ENCODE measurements at places on chromosomes 2 and 18.

GRCh38 chr2:6880200-6880733 lies 2.7 kb downstream of the RSAD2 start:
- no peaks in the 10 kb centered on the region for H3K27me3 ChIP-seq
- no peak overlapping the region for H3K4me3 ChIP-seq
- no peak for DNase-seq
- no peaks in the 10 kb centered on the region for H3K36me3 ChIP-seq
- H3K27ac ChIP-seq: no peak overlapping the region
- peaks cover 8% of the 10 kb centered on the region for H3K4me1 ChIP-seq

DNA sequence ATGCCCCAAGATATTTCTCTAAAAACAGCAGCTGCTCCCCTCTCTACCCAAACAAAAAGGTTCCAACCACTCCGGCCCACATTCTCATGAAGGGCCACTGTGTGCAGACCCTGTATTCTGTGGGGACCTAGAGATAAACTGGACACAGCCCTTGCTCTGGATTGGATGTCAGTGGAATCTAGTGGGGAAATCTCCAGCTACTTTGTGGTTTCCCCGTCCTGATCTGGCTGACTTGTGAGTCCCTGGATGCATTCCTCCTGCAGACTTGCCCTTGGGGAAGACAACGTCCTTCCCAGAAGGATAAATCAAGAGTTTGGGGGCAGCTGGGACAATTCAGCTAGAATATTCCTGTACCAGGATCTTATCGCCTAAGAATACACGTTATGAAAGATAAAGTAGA lies 151.1 kb downstream of the FSHR start:
- H3K4me1 ChIP-seq: no peaks in the 10 kb centered on the region
- no peak overlapping the region for H3K4me3 ChIP-seq
- DNase-seq: no peak
- no peaks in the 10 kb centered on the region for H3K27me3 ChIP-seq
- no peak overlapping the region for H3K27ac ChIP-seq

GRCh38 chr2:1514391-1515072 lies 101.3 kb downstream of the TPO start:
- H3K27ac ChIP-seq: no peak overlapping the region
- H3K36me3 ChIP-seq: no peaks in the 10 kb centered on the region
- H3K4me3 ChIP-seq: no peak overlapping the region
- H3K4me1 ChIP-seq: no peaks in the 10 kb centered on the region
- no peaks in the 10 kb centered on the region for H3K27me3 ChIP-seq
- no peak for DNase-seq

DNA sequence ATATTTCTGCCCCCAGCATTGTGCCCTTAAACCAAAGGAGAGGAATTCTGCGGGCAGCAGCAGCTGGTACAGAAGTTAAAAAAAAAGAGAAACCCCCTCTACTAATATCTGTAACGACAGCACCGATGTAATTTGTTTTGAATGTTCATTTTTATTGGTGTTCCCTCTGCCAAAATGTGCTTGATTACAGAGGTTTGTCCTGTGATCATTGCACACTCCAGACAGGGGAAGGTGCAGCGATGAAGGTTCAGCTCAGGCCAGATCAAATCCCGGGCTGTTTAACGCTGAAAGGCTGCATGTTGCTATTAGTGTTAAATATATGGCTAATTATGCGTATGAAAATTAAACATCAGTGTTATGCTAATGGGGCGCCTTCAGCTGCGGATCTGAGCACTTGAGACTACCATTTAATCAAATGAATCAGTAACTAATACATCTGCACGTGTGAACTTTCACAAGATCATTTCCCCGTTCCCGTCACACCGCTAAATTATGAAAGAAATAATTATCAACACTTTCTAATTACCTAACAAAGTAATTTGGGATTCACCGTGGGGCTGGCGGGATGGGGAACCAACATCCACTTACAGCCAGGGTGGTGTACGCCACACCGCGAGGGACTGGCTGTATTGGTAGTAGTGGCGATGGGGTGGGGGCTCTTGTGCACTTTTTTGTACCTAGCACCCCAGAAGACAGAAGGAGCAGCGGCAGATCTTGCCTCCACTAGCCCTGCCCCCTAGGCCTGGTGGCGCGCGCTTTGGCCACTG lies 1.5 kb upstream of the DLX1 start:
- no peak overlapping the region for H3K4me3 ChIP-seq
- no peaks in the 10 kb centered on the region for H3K36me3 ChIP-seq
- H3K4me1 ChIP-seq: peaks cover 41% of the 10 kb centered on the region
- peak; percentile 69 for DNase-seq
- no peak overlapping the region for H3K27ac ChIP-seq

DNA sequence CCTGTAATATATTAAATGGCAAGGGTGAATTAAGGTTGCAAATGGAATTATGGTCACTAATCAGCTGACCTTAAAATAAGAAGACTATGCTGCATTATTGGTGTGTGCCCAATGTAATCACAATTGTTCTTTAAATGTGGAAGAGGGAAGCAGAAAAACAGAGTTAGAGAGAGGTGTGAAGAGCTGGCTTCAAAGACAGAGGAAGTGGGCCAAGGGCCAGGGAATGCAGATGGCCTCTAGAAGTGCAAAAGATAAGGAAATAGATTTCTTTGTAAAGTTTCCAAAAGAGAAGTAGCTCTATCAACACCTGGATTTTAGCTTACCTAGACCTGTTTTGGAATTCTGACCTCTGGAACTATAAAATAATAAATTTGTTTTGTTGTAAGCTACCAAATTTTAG lies 276.0 kb downstream of the LRRTM1 start:
- no peaks in the 10 kb centered on the region for H3K27me3 ChIP-seq
- no peaks in the 10 kb centered on the region for H3K4me1 ChIP-seq
- H3K36me3 ChIP-seq: no peaks in the 10 kb centered on the region

DNA sequence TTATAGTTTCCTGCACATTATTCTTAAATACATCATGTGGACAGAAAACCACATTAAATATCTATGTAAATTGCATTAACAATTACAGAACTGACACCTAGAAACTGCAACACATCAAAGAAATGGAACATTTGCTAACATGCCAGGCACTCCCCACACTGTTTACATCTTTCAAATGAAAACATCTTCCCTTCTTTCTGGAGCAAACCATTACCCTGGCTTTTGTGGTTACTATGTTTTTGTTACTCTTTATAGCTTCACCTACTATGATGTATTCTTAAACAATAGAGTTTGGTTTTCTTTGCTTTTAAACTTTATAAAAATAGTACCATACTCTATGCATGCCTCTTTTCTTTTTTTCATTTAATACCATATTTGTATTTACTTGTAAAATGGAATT lies 1894.5 kb upstream of the CELF4 start:
- H3K27me3 ChIP-seq: no peaks in the 10 kb centered on the region
- DNase-seq: no peak
- H3K27ac ChIP-seq: no peak overlapping the region
- no peaks in the 10 kb centered on the region for H3K4me1 ChIP-seq
- no peaks in the 10 kb centered on the region for H3K36me3 ChIP-seq

GRCh38 chr2:238061315-238062202 lies 758 bp downstream of the SCLY start:
- no peak for DNase-seq
- peaks cover 20% of the 10 kb centered on the region for H3K4me1 ChIP-seq

- no peak overlapping the region for H3K4me3 ChIP-seq
- H3K36me3 ChIP-seq: no peaks in the 10 kb centered on the region
- H3K27me3 ChIP-seq: no peaks in the 10 kb centered on the region
- no peak for DNase-seq
- no peak overlapping the region for H3K27ac ChIP-seq
These were observed 8.6 kb downstream of the ITGA4 start for GRCh38 chr2:181465676-181466375.

GRCh38 chr2:194686569-194686968 lies 970.5 kb upstream of the SLC39A10 start:
- no peaks in the 10 kb centered on the region for H3K4me1 ChIP-seq
- H3K36me3 ChIP-seq: no peaks in the 10 kb centered on the region
- no peak for DNase-seq

- no peaks in the 10 kb centered on the region for H3K36me3 ChIP-seq
- H3K4me1 ChIP-seq: peaks cover 13% of the 10 kb centered on the region
- no peak overlapping the region for H3K4me3 ChIP-seq
- H3K27ac ChIP-seq: no peak overlapping the region
- H3K27me3 ChIP-seq: no peaks in the 10 kb centered on the region
These were observed 65.1 kb downstream of the LIPG start for GRCh38 chr18:49626842-49627467.

GRCh38 chr2:37167636-37168180 lies 10.9 kb upstream of the EIF2AK2 start:
- H3K4me1 ChIP-seq: no peaks in the 10 kb centered on the region
- no peak for DNase-seq
- no peak overlapping the region for H3K27ac ChIP-seq
- H3K36me3 ChIP-seq: no peaks in the 10 kb centered on the region

GRCh38 chr18:3223356-3223755 lies 3.6 kb upstream of the MYOM1 start:
- no peak overlapping the region for H3K4me3 ChIP-seq
- H3K4me1 ChIP-seq: no peaks in the 10 kb centered on the region
- no peaks in the 10 kb centered on the region for H3K27me3 ChIP-seq
- H3K27ac ChIP-seq: no peak overlapping the region

- no peaks in the 10 kb centered on the region for H3K36me3 ChIP-seq
- H3K4me3 ChIP-seq: no peak within 1 kb of the TSS
- no peak for DNase-seq
- H3K27me3 ChIP-seq: no peaks in the 10 kb centered on the region
These were observed at the start of gene SERPINB10 for GRCh38 chr18:63907664-63908063. Gene SERPINB10 (plus strand): TSS chr18:63907958. CDS start chr18:63915511, 7,553 bp downstream.

DNA sequence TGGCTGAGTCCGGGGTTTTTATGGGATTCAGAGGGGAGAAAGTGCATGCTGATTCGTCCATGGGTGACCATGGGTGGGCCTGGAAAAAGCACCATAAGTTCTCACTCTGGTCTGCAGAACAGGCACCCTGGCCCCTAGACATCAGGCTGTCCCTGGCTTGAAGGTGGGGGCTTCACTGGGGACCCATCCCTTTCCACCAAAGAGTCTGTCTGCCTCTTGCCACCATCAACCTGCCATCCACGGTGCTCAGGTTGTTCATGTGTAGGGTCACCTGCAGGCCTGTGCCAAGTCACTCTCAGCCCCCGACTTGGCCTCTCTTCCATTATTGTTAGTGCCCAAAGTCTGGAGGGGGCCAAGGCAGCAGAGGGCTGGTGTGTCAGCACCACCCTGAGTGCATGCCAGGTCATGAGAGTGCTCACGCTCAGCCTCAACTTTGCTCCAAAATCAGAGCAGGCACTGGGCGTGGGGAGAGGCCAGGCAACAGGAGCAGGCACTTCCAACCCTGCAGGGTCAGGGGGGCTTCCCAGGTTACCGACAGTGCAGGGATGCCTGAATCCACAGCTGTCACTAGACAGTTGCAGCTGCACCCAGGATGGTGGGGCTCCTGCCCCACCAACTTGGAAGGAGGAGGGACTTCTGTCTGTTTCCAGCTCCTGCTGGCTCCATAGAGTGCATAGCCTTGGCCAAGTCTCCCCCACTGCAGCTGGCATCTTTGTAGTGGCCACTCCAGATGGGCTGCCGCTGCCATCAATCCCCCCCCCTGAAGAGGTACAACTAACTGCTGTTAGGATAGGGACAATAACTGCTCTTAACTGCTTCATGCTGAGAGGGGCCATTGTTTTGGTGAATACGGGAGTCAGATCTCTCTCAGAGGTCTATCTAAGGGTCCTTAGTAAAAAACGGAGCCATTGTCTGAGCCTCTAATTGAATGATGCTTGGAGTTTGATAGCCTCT lies 209.3 kb downstream of the AKAIN1 start:
- H3K4me1 ChIP-seq: no peaks in the 10 kb centered on the region
- no peaks in the 10 kb centered on the region for H3K27me3 ChIP-seq
- DNase-seq: no peak

- no peak overlapping the region for H3K27ac ChIP-seq
- no peaks in the 10 kb centered on the region for H3K36me3 ChIP-seq
- DNase-seq: no peak
- no peak overlapping the region for H3K4me3 ChIP-seq
These were observed 77.5 kb upstream of the MYL1 start for GRCh38 chr2:210392469-210392881.

DNA sequence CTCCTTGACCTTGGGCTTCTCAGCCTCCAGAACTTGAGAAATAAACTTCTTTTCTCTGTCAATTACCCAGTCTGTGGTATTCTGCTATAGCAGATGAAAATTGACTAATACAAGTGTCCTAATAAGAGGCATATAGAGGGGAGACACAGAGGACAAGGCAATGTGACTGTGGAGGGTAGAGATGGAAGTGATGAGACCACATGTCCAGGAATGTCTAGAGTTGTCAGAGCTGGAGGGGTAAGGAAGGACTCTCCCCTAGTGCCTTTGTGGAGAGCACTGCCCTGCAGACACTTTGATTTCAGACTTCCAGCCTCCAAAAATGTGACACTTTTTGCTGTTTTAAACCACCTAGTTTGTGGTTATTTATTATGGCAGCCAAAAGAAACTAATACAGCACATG lies 74.4 kb downstream of the ACKR3 start:
- no peaks in the 10 kb centered on the region for H3K27me3 ChIP-seq
- peak overlapping the region; percentile 87 for H3K27ac ChIP-seq
- H3K4me3 ChIP-seq: no peak overlapping the region

DNA sequence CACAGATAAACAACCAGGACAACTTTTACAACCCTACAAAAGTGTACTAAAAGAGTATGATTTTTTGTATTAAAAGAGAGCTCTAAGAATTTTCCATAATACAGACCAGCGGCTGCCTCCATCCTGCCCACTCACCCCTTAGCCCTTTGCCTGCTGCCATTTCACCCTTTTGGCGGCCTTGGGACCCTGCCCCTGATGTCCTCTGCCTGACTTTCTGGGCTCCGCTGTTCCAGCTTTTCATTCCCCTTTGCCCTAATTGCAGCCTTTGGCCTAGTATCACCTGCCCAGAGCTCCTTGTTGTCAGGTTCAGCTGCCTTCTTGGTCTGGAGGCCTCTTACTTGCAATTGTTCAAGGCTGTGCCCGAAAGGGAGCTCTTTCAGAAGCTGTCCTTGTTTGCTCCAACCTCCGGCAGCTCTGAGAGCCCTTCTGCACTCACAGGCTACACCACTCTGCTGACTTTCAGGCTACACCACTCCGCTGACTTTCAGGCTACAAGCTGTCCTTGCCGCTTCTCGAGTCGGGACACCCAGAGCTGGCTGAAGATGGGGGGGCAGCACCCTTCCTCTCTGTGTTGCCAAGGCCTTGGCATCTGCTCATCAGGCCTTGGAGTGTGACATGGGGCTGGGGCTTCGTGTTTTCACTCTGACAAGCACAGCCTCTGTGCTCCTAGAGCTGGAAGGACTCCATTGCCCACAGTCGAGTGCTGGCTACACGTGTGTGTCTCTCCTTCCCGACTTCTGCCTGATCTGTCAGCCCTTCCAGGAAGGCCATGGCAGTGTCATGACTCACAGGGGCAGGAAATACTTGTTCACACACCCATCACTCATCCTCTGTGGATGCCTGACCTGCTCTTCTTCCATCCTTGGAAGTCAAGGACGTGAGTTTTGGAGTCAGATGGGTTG lies 43.1 kb upstream of the HDAC4 start:
- H3K36me3 ChIP-seq: no peaks in the 10 kb centered on the region
- peak overlapping the region; percentile 75 for H3K27ac ChIP-seq
- H3K4me3 ChIP-seq: no peak overlapping the region
- no peaks in the 10 kb centered on the region for H3K27me3 ChIP-seq
- peaks cover 67% of the 10 kb centered on the region for H3K4me1 ChIP-seq

- H3K4me3 ChIP-seq: no peak overlapping the region
- H3K4me1 ChIP-seq: no peaks in the 10 kb centered on the region
- no peak for DNase-seq
These were observed 236.4 kb downstream of the PIEZO2 start for GRCh38 chr18:10912790-10913545.

- no peak overlapping the region for H3K4me3 ChIP-seq
- H3K36me3 ChIP-seq: no peaks in the 10 kb centered on the region
- H3K4me1 ChIP-seq: peaks cover 55% of the 10 kb centered on the region
- peak overlapping the region; percentile 36 for H3K27ac ChIP-seq
These were observed 109.1 kb downstream of the SMAD7 start for GRCh38 chr18:48841381-48842258.

- no peak for DNase-seq
- no peaks in the 10 kb centered on the region for H3K36me3 ChIP-seq
- H3K27ac ChIP-seq: no peak overlapping the region
- no peak overlapping the region for H3K4me3 ChIP-seq
These were observed 52.4 kb downstream of the RABL2A start for GRCh38 chr2:113679457-113679856.
